Tibial nerve (tissue), 4 donors: ENCODE measurements at places on chromosomes 5 and 9. TPM values are rescaled to one million over a fixed set of nuclear protein-coding genes. Genes with fewer than 3 reads are reported as not detected.
A peak's percentile ranks its signal among the peaks of the same experiment; 100 is the strongest.

DNA sequence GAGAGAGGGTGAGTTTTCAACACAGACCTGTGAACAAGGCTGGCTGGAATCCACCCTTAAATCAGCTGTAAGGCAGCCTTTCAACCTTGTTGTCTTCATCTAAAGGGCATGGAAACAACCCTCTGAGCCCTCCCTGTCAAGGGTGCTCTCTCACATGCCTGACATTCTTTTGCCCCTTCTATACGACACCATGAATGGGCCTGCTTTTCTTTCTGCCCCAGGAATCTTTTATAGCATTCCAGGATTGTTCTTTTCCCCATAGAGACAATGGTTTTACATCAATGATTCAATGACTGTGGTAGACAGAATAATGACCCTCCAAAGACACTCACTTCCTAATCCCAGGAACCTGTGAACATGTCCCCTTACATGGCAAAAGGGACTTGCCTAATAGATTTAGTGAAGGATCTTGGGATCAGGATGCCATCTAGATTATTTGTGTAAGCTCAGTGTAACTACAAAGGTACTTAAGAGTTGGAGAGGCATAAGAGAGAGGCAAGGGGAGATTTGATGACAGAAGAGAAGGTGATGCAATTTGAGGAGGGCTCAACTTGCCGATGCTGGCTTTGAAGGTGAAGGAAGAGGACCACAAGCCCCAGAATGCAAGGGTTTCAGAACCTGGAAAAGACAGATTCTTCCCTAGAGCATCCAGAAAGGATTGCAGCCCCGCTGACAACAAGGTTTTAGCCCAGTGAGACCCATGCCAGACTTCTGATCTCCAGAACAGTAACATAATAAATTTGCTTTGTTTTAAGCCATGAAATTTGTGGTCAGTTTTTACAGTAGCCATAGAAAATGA lies 29.2 kb upstream of the HMHB1 start:
- no peak for DNase-seq

ZNF462 gene
- total RNA-seq: 28.5 TPM

DNA sequence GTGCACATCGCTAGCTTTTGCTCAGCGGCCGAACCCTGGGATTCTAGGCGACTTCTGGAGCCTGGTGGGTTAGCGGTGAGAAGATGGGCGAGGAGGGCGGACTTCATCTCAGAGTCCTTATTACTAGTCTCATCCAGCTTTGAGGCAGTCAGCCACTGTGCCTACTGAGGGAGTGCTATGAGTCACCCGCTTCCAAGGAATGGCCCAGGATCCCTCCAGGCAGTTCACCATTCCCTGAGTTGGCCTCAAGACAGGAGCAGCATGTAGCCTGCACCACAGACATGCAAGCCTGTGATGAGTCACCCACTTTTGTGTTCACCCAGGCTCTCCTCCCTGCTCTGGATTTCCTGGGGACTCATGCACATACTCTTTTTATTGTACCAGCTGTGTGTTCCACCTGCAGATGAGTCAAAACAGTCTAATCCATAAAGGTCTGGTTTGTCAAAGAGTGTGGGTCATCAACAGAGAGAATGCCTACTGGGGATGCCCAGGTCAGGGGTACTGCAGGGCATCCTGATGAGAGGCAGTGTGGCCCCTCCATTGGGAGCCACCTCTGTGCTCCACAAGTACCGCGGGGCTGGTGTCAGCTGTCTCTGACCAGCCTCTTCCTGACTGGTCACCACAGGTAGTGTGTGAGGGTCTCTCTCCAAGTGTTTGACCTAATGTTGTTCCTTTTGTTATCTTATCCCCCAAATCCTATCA lies 20.2 kb downstream of the SLC22A5 start:
- no peak for DNase-seq

RICTOR gene
- 47.4 TPM for total RNA-seq

GRCh38 chr9:88399966-88400365 lies 11.7 kb downstream of the SPIN1 start:
- no peak for DNase-seq

CDX1 gene
- not detected for total RNA-seq

- no peak for DNase-seq
Observed at GRCh38 chr9:5863092-5863746, 27.5 kb upstream of the MLANA start.

DNA sequence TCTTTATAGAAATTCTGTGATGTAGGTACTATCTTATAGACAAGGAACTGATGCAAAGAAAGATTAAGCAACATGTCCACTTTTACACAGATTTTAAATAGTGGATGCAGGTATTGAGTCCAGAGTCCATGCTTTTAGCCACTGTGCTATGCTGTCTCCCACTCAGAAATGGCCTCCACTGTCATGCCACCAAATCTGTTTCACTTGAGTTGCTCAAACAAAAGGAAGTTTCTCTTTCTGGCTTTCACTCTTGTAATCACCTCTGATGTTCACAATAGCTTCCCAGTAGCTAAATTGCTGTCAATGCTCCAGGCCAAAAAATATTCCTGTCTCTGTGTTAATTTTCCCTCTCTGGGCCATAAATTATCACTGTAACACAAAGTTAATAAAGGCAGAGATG lies 77.0 kb upstream of the RASA1 start:
- DNase-seq: no peak

CD180 gene
- 0.39 TPM for total RNA-seq

DNA sequence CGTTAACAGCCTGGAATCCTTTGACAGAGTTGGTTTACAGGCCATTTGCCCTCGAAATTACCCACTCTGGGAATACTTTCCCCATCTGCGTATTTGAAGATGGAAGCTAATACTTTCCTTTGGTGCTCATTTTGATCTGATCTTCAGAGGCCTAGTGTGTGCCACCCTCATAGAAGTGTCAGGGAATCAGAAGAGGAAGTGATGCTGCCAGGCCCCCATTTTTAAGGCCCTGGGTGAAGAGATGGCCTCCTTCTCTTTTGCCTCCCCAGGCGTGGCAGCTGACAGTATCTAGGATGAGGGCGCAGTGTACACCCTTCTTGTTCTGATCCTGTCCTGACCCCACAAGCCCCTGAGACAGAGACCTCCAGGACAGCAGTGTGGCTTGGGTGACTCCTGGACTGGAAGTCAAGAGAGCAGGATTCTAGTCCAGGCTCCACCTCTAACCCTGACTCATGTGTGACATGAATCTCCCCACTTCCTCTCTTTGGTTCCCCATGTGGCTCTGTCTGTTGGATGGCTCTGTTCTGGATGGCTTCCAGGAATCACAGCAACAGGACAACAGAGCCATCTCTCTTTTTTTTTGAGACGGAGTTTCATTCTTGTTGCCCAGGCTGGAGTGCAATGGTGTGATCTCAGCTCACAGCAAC lies 27.8 kb downstream of the CSF1R start:
- DNase-seq: no peak

DNA sequence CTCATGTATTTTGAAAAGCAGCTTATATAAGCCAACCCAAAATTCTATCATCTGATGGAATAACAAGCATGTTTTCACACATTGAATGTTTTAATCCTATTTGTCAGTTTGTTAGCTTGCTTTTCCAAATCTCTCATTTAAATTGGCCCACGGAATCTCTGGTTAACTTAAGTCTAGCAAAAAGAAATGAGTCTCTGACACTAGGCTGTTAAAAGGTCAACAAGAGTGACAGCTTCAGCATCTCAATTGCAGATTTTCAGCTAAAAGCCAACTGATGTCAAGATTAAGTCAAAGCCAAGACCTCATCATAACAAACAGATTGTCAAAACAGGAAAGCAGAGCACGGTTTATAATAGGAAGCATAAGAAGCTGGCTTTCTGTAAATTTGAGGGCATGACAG lies 49.4 kb upstream of the CDH9 start:
- DNase-seq: no peak

PCDHA2 gene
- not detected for total RNA-seq

LRRC19 gene
- total RNA-seq: not detected

DNA sequence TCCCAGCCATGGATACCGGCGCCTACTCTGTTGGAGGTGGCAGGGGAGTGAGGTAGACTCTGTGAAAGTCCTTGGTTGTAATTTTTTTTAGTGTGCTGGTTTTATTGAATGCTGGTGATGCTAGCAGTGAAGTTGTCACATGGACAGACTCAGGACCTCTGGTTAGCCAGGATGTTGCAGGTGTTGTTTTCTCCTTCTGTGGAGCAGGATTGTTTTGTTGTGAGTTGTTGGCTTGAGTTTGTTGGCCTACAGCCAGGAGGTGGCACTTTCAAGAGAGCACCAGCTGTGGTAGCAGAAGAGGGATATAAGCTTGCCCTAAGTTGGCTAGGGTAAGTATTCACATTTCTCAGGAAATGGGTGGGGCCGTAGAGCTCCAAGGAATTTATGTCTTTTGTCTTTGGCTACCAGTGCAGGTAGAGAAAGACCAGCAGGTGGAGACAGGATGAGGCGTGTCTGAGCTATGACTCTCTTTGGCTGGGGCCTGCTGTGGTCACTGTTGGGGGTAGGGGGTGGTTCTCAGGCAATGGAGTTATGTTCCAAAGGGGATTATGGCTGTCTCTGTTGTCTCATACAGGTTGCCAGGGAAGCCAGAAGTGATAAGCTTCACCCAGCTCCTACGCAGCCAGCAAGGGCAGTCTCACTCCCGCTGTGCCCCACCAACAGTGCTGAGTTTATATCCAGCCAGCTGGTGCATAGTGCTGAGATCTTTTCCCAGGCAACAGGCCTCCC lies 248.7 kb downstream of the TAF11L14 start:
- no peak for DNase-seq

F2RL1 gene
- 1.1 TPM for total RNA-seq

GRCh38 chr5:41695920-41696582 lies 174.2 kb downstream of the OXCT1 start:
- no peak for DNase-seq

UBTD2 gene
- 30.2 TPM for total RNA-seq

DNA sequence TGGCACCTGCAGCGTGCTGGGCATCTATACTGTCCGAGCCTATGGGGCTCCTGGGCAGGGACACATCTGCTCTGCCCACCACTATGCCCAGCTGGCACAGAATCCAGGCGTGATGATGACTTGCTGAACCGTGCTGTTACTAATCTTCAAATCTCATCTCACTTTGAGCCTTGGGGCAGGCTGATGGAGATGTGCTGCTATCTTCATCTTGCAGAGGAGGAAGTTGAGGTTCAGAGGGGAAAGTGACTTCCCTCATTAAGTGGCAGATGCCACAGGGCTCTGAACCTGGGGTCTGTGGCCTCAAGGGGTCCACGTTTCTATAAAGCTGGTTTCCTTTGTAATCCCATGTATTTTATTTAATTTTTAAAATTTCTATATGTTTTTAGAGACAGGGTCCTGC lies 4.7 kb downstream of the SLC2A6 start:
- no peak for DNase-seq

ZNF300 gene
- total RNA-seq: 6.3 TPM

SMU1 gene
- total RNA-seq: 15.1 TPM

DNA sequence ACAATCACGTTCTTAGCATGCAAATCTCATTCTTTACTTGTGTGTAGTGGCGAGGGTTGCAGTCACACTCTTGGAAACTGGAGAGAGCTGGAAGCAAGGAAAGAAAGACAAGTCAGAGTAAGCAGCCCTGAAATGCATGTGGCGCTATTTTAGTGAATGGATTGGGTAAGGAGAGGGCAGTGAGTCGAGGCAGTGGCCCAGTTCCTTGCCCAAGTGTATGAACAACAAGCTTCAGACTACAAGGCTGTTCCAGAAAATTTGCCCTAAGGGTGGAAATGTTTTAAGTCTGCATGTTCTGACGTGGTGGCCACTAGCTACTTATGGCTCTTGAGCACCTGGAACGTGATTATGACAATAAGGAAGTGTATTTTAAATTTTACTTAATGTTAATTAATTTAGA lies 59.4 kb upstream of the PTPN3 start:
- DNase-seq: no peak

GRCh38 chr5:16095612-16096011 lies 84.0 kb downstream of the MARCHF11 start:
- no peak for DNase-seq

DNA sequence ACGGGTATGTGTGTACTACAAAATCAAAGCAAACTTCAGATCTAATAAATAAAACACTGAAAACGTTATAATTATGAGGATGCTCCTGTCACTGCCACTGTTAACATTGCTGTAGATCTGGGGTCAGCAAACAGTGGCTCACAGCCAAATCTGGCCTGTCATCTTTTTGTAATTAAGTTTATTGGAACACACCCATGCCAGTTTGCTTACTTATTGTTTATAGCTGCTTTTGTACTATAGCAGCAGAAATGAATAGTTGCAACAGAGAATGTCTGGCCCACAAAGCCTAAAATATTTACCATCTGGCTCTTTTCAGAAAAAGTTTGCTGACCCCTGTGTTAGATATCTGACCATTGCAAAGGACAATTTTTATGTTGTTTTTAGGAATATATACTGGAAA lies 32.1 kb downstream of the PRRC1 start:
- DNase-seq: no peak

- DNase-seq: no peak
Observed at GRCh38 chr9:94665613-94666012, 26.3 kb upstream of the FBP1 start.

PLEKHG4B gene
- total RNA-seq: under 0.01 TPM

PRSS3 gene
- total RNA-seq: not detected

DNA sequence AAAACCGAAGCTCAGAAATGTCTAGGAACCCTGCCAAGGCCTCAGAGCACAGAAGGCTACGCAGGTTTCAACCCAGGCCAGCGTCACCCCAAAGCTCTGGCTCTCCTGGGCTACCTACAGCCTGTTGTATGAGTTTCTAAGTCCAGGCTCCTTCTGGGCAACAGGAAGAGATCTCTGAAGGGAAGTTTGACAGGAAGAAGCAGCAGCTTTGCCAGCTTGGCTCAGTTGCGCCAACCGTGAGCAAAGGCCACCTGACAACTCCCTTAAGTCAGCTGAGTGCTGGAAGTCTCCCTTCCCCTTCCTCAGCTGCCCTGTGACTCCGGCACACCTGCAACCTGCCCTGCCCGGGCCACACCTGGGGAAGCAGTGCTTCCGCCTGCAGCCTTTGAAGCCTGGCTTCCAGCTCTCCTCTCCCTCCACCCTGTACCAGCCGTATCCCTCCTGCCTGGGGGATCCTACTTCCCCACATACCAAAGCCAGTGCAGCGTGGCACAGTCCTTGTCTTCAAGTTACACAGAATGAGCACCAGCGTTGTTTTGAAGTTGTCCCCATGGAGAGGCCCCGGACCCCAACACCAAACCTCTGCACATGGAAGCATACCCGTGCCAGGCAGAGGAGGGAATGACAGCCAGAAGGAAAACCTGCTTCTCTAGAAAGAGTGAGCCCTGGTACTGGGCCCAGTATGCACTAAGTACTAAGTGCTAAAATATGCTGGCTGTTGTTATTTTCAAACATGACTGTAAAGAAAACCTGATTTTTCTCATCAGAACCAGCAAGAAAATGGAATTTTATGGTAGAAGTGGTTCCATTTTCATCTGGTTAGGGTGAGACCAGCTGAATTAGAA lies 36.5 kb downstream of the SHB start:
- DNase-seq: no peak

DNA sequence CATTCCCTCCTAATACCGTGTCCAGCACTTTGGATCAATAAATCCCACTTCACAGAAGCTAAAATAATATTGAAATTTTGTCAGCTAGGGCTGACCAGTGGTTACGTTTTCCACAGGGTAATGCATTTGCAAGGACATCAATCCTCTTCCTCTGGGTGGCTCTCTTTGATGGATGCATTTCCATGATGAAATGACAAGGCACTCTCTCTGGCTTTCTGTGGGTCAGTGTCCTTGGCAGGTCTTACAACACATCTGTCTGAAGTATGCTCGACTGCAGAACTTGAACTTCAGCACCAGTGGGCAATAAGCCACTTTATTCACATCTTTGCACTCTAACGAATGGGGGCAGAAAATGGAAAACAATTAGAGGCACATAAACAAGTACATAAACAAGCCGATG lies 330.1 kb downstream of the ADAMTS6 start:
- DNase-seq: peak; percentile 20

LCN9 gene
- total RNA-seq: not detected

IL13 gene
- total RNA-seq: 0.44 TPM
